Uterus (tissue), 4 donors: ENCODE measurements at places on chromosomes 11 and 22. TPM values are rescaled to one million over a fixed set of nuclear protein-coding genes. Genes with fewer than 3 reads are reported as not detected.

Gene PAAF1
- total RNA-seq: 20.8 TPM

Gene PAX6
- 0.62 TPM for total RNA-seq

Gene DNAJC4
- 7.9 TPM for total RNA-seq

Gene SLC25A45
- 5.3 TPM for total RNA-seq

Gene OAF
- 90.1 TPM for total RNA-seq

Gene GAS2L1
- 2.4 TPM for total RNA-seq

Gene POU2AF2
- not detected for total RNA-seq

Gene ACTN3
- not detected for total RNA-seq

Gene PDE2A
- 185 TPM for total RNA-seq

Gene UBQLNL
- total RNA-seq: 1.0 TPM

Gene LRP4
- 1.2 TPM for total RNA-seq

Gene MISFA
- total RNA-seq: not detected

Gene CPT1B
- 7.2 TPM for total RNA-seq

Gene PYGM
- total RNA-seq: 14.0 TPM

Gene RCOR2
- total RNA-seq: 5.8 TPM

Gene MYO18B
- total RNA-seq: 0.43 TPM

Gene HEPACAM
- not detected for total RNA-seq

Gene SLC43A3
- total RNA-seq: 62.0 TPM

Gene ARHGAP32
- total RNA-seq: 27.7 TPM

Gene OR5B21
- total RNA-seq: not detected

Gene TBC1D22A
- 13.8 TPM for total RNA-seq

Gene ARHGAP42
- total RNA-seq: 16.8 TPM

Gene FOLH1
- total RNA-seq: 14.6 TPM

Gene PDGFB
- total RNA-seq: 6.6 TPM

Gene CRYBA4
- total RNA-seq: not detected

Gene OR52E8
- total RNA-seq: not detected

Gene CCDC188
- total RNA-seq: not detected

Gene MYO7A
- total RNA-seq: 18.2 TPM

Gene KLHL35
- not detected for total RNA-seq

Gene TMEM121B
- total RNA-seq: 0.26 TPM

Gene CYTH4
- 3.8 TPM for total RNA-seq

Gene DBX1
- not detected for total RNA-seq

Gene CDPF1
- 1.5 TPM for total RNA-seq

Gene USP2
- total RNA-seq: 2.1 TPM

Gene NNMT
- 84.5 TPM for total RNA-seq

Gene UCP3
- 1.5 TPM for total RNA-seq

Gene ART1
- total RNA-seq: not detected

Gene F2
- total RNA-seq: 0.27 TPM

Gene OR51B4
- total RNA-seq: not detected

Gene TEX54
- not detected for total RNA-seq

Gene YWHAH
- 106 TPM for total RNA-seq

Gene LMO2
- total RNA-seq: 22.4 TPM

Gene RHOG
- 39.2 TPM for total RNA-seq

Gene MAML2
- 35.9 TPM for total RNA-seq

Gene TSPAN18
- 8.2 TPM for total RNA-seq

Gene TMEM191B
- not detected for total RNA-seq

Gene APOA1
- total RNA-seq: 3.5 TPM

Gene SCGB1A1
- not detected for total RNA-seq

Gene AMOTL1
- total RNA-seq: 20.6 TPM

Gene OR51S1
- not detected for total RNA-seq

Gene NELL1
- total RNA-seq: not detected

Gene PARVG
- 7.2 TPM for total RNA-seq

Gene RTN4RL2
- total RNA-seq: not detected
